ENCODE measurements at places on chromosomes 6 and 20. TPM values are rescaled to one million over a fixed set of nuclear protein-coding genes. Genes with fewer than 3 reads are reported as not detected.

- no peak for DNase-seq
- no peaks in the 10 kb centered on the region for H3K36me3 ChIP-seq
- H3K4me3 ChIP-seq, result no peak overlapping the region
- peaks cover 26% of the 10 kb centered on the region for H3K4me1 ChIP-seq
- no peak overlapping the region for H3K27ac ChIP-seq
These were observed 312.7 kb downstream of the PRL start for GRCh38 chr6:21984135-21984534.

GRCh38 chr6:43146261-43146660, 24.8 kb upstream of the SRF start:
- H3K27ac ChIP-seq, result no peak overlapping the region
- peaks cover 35% of the 10 kb centered on the region for H3K36me3 ChIP-seq
- H3K4me3 ChIP-seq, result no peak overlapping the region
- no peaks in the 10 kb centered on the region for H3K27me3 ChIP-seq
- DNase-seq, result no peak
- H3K4me1 ChIP-seq, result peaks cover 11% of the 10 kb centered on the region

- no peaks in the 10 kb centered on the region for H3K4me1 ChIP-seq
- H3K36me3 ChIP-seq, result no peaks in the 10 kb centered on the region
- no peak overlapping the region for H3K4me3 ChIP-seq
- H3K27ac ChIP-seq, result no peak overlapping the region
- DNase-seq, result no peak
These were observed 1394.5 kb downstream of the EPHA7 start for GRCh38 chr6:92024881-92025280.

DNA sequence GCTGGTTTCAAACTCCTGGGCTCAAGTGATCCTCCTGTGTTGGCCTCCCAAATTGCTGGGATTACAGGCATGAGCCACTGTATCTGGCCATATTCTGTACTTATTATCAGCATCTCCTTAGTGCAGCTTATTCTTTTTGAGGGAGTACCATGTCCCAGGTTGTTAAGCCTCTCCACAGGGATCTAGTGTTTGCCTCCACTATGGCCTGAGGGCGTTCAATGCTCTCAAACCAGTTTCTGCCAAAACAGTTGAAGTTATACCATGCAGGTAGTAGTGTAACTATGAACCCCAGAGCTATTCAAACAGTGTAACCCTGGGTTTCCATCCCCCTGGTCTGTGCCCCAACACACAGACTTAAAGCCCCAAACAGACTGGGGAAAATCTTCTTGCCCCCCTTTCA, 81.7 kb downstream of the BACH2 start:
- no peak overlapping the region for H3K27ac ChIP-seq
- DNase-seq, result no peak
- no peaks in the 10 kb centered on the region for H3K36me3 ChIP-seq
- no peak overlapping the region for H3K4me3 ChIP-seq
- peaks cover 61% of the 10 kb centered on the region for H3K4me1 ChIP-seq

- no peak overlapping the region for H3K27ac ChIP-seq
- no peaks in the 10 kb centered on the region for H3K27me3 ChIP-seq
- H3K4me3 ChIP-seq, result peak overlapping the region; percentile 56
- peaks cover 3% of the 10 kb centered on the region for H3K36me3 ChIP-seq
These were observed 48.1 kb downstream of the WDR27 start for GRCh38 chr6:169653691-169654090.

DNA sequence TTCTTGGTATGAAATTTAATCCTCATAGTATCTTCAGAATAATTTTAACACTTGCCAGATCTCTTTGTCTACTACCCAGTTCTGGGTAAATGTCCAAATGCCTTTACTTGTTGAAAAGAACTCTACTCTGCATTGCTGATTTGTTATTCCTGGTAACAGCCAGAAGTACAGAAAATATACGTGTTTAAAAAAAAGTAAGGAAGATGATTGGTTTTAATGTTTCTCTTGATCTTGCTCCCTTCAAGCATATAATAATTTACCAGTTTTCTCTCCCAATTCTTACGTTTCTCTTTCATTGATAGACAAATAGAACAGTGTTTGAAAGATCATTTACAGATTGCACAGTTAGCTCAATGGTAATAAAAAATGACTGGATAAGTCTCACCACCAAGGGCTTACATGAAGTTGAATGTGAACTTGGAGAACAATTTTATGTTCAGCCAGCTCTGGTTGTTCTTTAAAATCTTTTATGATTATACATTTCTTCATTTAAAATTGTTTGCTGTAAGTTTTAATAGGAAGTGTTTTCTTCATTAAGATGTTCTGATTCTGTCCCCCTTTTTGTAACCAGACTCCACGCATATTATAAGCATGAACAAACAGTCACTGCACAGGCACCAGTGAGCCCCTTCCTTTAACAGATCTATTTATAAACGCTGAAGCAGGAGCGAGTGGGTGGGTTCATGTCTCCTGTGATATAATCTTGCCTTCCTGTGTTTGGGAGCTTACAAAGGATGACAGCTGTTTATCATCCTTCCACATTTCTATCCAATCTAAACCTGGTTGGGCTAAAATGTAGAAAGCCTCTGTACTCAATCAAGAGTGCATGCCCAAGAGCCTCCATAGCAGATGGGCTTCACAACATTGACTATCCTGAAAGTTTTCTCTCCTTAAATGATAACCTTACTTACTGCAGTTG, 299.5 kb downstream of the PRL start:
- DNase-seq, result no peak
- no peak overlapping the region for H3K27ac ChIP-seq
- no peaks in the 10 kb centered on the region for H3K36me3 ChIP-seq
- no peak overlapping the region for H3K4me3 ChIP-seq
- peaks cover 10% of the 10 kb centered on the region for H3K4me1 ChIP-seq
- H3K27me3 ChIP-seq, result no peaks in the 10 kb centered on the region

DNA sequence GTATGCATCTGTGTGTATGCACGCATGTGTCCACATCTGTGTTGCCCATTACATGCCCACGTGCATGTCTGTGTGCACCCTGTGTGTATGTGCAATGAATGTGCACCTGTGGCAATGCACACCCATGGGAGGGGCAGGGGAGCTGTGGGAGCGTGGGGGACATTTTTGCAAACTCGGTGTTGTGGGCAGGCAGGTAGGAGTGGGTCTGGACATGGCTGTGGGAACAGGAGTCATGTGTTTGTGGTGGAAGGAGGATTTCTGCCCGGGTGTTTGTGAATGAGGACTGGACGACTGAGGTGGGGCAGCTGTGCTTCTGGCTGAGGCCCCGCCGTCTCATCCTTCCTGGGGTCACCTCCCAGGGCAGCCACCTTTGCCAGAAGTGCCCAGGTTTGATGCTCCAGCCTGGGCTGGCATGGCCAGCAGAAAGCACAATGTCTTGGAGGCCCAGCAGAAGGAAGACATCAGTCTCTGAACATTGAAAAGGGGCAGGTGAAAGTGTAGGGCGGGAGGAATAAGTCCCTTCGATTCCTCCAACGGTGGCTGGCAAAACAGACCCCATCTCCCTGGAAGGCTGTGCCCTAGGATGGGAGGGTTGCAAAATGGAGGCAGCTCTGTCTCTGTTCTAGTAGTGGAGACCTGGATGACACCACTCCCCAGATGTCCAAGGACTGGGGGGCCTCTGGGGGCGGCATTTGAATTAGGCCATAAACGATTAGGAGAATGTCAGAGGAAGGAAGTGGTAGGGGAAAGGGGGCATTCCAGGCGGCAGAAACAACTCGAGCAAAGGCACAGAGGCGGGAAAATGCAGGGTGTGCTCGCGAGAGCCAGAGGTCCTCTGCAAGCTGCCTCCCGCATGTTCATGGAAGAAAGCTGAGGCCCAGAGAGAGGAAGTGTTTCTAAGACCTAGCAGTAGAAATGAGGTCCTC, 19.1 kb upstream of the ARMC12 start:
- no peak overlapping the region for H3K27ac ChIP-seq
- H3K27me3 ChIP-seq, result no peaks in the 10 kb centered on the region
- no peaks in the 10 kb centered on the region for H3K36me3 ChIP-seq
- DNase-seq, result no peak
- H3K4me1 ChIP-seq, result peaks cover 16% of the 10 kb centered on the region

DNA sequence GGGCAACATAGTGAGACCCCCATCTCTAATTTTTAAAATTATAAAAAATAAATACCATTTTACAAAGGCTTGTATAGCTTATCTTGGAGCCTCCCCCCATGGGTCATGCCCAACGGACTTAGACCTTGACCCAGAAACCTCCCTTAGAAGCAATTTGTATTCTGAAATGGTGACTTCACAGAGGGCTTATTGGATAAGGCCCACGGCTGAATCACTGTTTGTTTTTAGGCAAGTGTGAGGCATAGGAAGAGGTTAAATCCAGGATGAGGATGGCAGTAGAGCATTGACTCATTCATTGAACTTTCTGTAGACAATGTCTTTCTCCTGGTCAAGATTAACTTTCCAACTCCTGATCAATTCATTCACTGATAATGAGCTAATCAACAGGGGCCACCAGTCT, 6.2 kb upstream of the SNAI1 start:
- no peak overlapping the region for H3K4me3 ChIP-seq
- no peaks in the 10 kb centered on the region for H3K36me3 ChIP-seq
- no peaks in the 10 kb centered on the region for H3K27me3 ChIP-seq

DNA sequence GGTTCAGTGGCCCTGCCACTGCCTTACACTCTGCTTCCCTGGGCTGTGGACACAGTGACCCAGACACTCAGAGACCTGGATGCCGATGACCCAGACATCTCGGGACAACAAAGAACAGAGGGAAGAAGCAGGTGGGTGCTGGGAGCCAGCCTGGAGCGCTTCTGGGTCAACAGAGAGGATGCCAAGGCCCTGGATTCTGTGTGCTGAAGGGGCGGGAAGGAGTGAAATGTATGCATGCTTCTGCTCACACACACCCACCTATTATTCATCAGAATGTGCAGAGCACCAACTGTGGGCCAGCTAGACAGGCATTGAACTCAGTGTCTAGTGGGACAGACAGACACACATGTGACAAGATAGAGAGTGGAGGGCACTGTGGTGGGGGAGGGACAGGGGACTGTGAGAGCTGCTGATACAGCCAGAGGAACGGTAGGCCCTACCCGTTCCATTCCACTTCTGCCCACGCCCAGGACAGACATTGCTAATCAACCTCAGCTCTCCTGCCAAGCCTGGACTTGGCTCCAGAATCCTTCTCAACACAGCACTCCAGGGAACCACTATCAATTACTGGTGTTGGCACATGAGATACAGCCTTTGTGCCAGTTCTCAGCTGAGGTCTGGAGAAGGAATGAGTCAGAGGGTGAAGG, 20.2 kb downstream of the KCNK15 start:
- no peaks in the 10 kb centered on the region for H3K27me3 ChIP-seq
- no peak overlapping the region for H3K27ac ChIP-seq
- DNase-seq, result no peak
- no peaks in the 10 kb centered on the region for H3K36me3 ChIP-seq
- peaks cover 20% of the 10 kb centered on the region for H3K4me1 ChIP-seq

DNA sequence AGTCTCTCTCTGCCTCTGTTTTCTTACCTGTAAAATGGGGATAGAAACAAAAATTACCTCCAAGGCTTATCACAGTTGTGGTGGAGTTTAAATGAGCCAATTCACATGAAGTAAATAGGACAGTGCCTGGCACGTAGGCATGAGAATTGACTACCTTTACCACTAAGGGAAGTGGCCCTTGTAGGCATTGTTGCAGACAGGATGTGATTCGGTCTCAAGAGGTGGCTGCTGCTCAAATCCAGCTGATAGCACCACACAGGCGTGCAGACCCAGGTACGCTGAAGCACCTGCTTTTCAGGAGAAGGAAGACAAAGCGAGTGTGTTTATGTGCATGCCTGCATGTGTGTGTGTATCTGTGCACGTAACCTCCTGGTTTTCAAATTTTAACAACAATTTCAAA, 108.6 kb downstream of the EYA2 start:
- H3K36me3 ChIP-seq, result no peaks in the 10 kb centered on the region
- no peak overlapping the region for H3K4me3 ChIP-seq
- peaks cover 30% of the 10 kb centered on the region for H3K4me1 ChIP-seq
- DNase-seq, result no peak
- H3K27me3 ChIP-seq, result no peaks in the 10 kb centered on the region

DNA sequence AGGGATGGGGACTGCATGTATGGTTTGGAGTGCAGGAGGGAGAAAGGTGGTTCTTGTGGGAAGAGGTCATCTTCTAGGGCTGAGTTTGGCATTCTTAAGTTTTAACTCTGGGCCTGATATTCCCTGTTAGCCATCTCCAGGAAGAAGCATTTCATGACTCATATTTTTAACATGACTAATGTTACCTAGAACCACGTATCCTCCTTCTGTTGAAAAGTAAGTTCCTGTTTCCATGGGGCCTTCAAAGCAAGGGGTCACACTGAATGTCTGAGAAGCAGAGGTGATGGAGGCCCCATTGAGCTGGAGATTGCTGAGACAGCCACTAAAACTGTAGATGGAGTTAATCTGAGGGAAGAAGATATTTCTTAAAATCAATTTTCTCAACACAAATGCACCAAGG, 30.2 kb downstream of the FAM229B start:
- H3K4me3 ChIP-seq, result no peak overlapping the region
- no peak for DNase-seq
- peaks cover 88% of the 10 kb centered on the region for H3K36me3 ChIP-seq
- no peaks in the 10 kb centered on the region for H3K27me3 ChIP-seq
- no peak overlapping the region for H3K27ac ChIP-seq

DNA sequence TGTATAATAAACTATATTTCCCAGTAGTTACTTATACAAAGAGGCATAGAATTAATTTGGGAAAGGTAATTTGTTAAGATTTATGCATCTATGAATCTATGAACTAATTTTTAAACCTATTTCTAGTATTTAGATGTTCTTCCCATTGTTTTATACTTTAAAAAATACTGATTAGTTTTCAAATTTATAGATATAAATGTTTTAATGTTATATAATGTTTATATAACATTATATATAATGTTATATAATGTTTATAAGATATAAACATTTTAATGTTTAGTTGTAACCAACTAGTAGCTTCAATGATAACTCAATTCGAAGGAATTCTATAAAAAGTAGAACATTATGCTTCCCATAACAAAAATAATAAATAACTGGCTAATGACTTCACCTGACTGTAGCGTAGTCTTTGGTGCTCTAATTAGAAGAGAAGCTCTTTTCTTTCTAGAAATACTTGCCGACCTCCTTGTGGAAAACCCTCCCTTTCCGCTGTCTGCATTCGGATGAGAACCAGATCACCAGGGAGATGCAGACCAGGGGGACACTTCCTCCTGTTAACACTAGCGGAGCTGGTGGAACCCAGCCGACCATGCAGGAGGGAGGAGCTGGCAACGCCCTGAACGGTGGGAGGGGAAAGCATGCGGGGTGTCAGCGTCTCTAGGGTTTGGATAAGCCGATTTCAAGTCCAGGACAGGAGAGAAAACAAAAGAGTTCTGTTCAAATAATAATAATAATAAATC, 158.4 kb downstream of the OR2B2 start:
- peak overlapping the region; percentile 54 for H3K4me3 ChIP-seq
- H3K27me3 ChIP-seq, result no peaks in the 10 kb centered on the region
- H3K4me1 ChIP-seq, result no peaks in the 10 kb centered on the region
- no peak for DNase-seq
- H3K27ac ChIP-seq, result peak overlapping the region; percentile 22
- H3K36me3 ChIP-seq, result no peaks in the 10 kb centered on the region

XRN2 gene
- 50.5 TPM for total RNA-seq

LINC00237 gene
- total RNA-seq, result not detected

WFDC5 gene
- total RNA-seq, result 6.0 TPM

PHACTR1 gene
- 1.5 TPM for total RNA-seq

BNIP5 gene
- not detected for total RNA-seq

All from esophagus squamous epithelium (tissue), 5 donors.